ENCODE measurements at places on chromosomes 7 and 10. TPM values are rescaled to one million over a fixed set of nuclear protein-coding genes. Genes with fewer than 3 reads are reported as not detected.

SUPV3L1 gene
- 26.6 TPM for total RNA-seq

DNA sequence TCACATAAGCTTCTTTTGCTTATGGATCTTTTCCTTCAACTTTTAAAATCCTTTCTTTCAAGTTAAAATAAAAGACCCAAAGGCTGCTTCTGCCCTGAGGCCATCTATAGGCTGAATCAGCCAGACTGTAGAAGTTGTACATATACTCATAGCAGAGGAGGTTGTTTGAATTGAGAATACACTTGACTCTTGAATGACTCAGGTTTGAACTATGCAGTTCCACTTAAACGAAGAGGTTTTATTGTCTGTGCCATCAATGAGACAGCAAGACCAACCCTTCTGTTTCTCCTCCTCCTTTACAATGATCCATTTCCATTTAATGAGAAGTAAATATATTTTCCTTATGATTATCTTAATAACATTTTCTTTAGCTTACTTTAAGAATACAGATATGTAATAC is 5.8 kb downstream of the ZNF365 start:
- no peaks in the 10 kb centered on the region for H3K36me3 ChIP-seq
- no peak overlapping the region for H3K27ac ChIP-seq
- DNase-seq: no peak
- peaks cover 3% of the 10 kb centered on the region for H3K27me3 ChIP-seq

BRI3 gene
- 229 TPM for total RNA-seq

DNA sequence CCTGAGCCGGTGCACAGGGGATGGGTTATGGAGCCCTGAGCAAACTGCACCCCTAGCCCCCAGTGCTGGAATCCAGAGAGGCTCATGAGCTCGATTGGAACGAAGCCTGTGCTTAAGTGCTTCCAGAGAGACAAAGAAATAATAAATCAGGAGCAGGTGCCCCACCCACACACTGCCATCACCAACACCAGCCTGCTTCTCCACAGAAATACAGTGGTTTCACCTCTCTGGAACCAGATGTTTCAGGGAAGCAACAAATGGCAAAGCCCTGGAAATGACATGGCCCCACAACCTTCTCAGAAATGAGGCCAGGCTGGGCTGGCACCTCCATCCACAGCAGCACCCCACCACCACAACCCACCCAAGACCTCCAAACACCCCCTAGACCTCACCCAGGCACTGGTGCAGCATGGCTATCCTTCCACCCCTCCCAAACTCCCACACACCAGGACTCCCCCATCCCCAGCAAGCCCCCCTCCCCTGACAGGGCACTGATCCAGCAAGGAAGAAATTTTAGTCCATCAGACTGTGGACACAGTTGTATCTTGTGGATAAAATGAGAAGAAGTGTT is 4.1 kb upstream of the SLC18A3 start:
- H3K27me3 ChIP-seq: peaks cover 37% of the 10 kb centered on the region
- no peaks in the 10 kb centered on the region for H3K36me3 ChIP-seq
- H3K4me1 ChIP-seq: no peaks in the 10 kb centered on the region

- H3K27ac ChIP-seq: no peak overlapping the region
- peaks cover 5% of the 10 kb centered on the region for H3K36me3 ChIP-seq
- H3K4me1 ChIP-seq: no peaks in the 10 kb centered on the region
These were observed 20.1 kb downstream of the TMEM168 start for GRCh38 chr7:112770051-112770450.

GRCh38 chr10:33303988-33304387 is 30.5 kb downstream of the NRP1 start:
- H3K27ac ChIP-seq: peak overlapping the region; percentile 67
- H3K36me3 ChIP-seq: peaks cover 19% of the 10 kb centered on the region
- H3K27me3 ChIP-seq: no peaks in the 10 kb centered on the region
- peaks cover 75% of the 10 kb centered on the region for H3K4me1 ChIP-seq
- H3K4me3 ChIP-seq: no peak overlapping the region

GDF2 gene
- not detected for total RNA-seq

GRCh38 chr10:118792526-118792925 is 37.8 kb upstream of the CACUL1 start:
- H3K36me3 ChIP-seq: no peaks in the 10 kb centered on the region
- no peaks in the 10 kb centered on the region for H3K27me3 ChIP-seq
- H3K4me1 ChIP-seq: no peaks in the 10 kb centered on the region

SPDYE2B gene
- not detected for total RNA-seq

EVX1 gene
- total RNA-seq: not detected

- H3K36me3 ChIP-seq: peaks cover 12% of the 10 kb centered on the region
- H3K27me3 ChIP-seq: no peaks in the 10 kb centered on the region
- no peak overlapping the region for H3K27ac ChIP-seq
- peaks cover 51% of the 10 kb centered on the region for H3K4me1 ChIP-seq
- H3K4me3 ChIP-seq: no peak overlapping the region
These were observed 115.6 kb downstream of the CDK6 start for GRCh38 chr7:92720604-92721350.

GRCh38 chr10:818010-818409 is 113.5 kb downstream of the LARP4B start:
- H3K36me3 ChIP-seq: peaks cover 98% of the 10 kb centered on the region
- H3K4me1 ChIP-seq: peaks cover 31% of the 10 kb centered on the region
- no peak for DNase-seq
- H3K27ac ChIP-seq: peak overlapping the region; percentile 55

GRCh38 chr7:78081888-78082287 is 283.3 kb downstream of the PHTF2 start:
- no peak overlapping the region for H3K27ac ChIP-seq
- no peak overlapping the region for H3K4me3 ChIP-seq
- no peak for DNase-seq

DNA sequence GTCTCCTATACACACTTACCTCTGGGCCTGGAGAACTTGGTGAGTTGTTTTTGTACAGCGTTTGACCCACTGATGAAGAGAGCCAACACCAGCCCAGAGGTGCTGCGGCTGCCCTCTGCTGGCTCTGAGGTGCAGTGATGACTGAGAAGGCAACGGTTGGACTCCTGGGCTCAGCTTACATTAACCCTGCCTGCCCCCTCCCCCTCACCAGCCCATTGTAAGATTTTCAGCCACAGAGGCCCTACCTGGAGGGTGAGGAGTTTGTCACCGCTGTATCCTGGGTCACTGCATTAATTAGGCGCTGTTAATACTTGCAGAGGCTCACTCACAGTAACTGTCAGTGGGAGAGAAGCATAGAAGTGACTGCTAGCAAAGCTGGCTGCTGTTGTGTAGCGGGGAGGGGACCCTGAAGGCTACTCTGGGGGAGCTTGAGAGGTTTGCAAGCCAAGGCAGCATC is 19.0 kb upstream of the ANKRD2 start:
- H3K36me3 ChIP-seq: no peaks in the 10 kb centered on the region
- H3K4me1 ChIP-seq: no peaks in the 10 kb centered on the region
- H3K27ac ChIP-seq: no peak overlapping the region

DNA sequence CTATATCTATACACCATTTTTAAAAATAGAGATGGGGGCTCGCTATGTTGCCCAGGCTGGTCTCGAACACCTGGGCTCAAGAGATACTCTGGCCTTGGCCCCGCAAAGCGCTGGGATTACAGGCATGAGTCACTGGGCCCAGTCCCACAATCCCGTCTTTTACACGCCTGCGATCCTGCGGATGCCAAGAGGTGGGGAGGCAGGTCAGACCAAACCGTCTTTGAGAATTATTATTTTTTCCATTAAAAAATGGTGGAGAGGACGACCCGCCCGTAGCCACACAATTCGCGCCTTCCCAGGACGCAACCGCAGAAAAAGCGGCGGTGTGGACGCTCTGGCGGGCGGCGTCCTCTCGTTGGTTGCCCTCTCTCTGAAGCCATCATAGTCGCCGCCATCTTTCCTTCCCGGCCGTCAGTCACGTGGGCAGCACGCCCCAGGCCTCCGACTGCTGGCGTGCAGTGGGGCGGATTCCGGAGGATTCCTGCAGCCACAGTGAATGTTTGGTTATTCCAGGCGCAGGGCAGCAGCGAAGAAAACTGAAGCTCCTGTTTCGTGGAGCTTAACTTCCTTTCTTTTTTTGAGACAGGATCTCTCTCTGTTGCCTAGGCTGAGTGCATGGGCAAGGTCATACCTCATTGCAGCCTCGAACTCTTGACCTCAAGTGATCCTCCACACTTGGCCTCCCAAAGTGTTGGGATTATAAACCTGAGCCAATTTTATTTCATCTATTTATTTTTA is 9.9 kb upstream of the EPHB4 start:
- H3K4me3 ChIP-seq: peak overlapping the region; percentile 23
- peak overlapping the region; percentile 94 for H3K27ac ChIP-seq
- H3K4me1 ChIP-seq: peaks cover 16% of the 10 kb centered on the region
- H3K27me3 ChIP-seq: no peaks in the 10 kb centered on the region

GRCh38 chr7:81298951-81299666 is 380.3 kb upstream of the SEMA3C start:
- H3K4me3 ChIP-seq: no peak overlapping the region
- H3K36me3 ChIP-seq: no peaks in the 10 kb centered on the region
- no peak overlapping the region for H3K27ac ChIP-seq

MPP7 gene
- 13.0 TPM for total RNA-seq

INTS15 gene
- total RNA-seq: 15.3 TPM

DNA sequence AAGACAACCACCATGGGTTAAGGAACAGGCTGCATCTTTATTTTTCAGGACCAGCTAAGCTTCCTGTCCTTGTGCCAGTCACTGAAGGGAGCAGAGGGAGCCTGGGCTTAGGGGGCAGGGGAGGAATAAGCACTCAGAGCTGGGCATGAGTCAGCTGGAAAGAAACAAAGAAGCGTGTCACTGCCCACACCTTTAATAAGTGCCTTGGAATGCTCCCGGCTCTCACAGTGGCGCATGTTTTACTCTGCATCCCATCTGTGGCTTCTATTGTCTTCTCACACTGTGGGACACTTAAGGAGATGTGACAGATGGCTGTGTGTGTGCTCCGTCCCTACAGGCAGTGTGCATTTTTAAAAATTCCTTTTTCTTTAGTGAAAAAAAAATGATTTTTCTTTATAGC is 71.7 kb downstream of the MTURN start:
- H3K36me3 ChIP-seq: no peaks in the 10 kb centered on the region
- DNase-seq: no peak
- no peaks in the 10 kb centered on the region for H3K4me1 ChIP-seq
- H3K4me3 ChIP-seq: no peak overlapping the region
- no peaks in the 10 kb centered on the region for H3K27me3 ChIP-seq

DNA sequence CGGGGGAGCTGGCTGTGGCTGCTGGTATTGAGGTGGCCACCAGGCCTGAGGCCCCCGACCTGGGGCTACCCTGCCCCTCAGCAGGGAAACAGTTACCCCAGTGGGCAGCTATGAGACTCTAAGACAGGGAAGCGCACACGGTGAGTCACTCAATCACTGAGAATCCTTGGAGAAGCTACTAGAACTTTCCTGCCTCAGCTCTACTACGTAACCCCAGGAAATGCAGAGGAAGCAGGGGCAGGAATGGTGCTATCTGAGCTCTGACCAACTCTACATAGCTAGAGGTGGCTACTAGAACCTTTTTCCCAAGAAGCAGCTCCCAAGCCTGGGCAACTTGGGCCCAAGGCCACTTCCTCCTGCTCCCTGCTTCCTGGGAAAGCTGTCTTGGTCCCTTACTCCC is 11.8 kb downstream of the DNAJB12 start:
- H3K27me3 ChIP-seq: no peaks in the 10 kb centered on the region
- no peak overlapping the region for H3K4me3 ChIP-seq
- H3K4me1 ChIP-seq: peaks cover 5% of the 10 kb centered on the region
- peaks cover 82% of the 10 kb centered on the region for H3K36me3 ChIP-seq

CCL24 gene
- not detected for total RNA-seq

DNA sequence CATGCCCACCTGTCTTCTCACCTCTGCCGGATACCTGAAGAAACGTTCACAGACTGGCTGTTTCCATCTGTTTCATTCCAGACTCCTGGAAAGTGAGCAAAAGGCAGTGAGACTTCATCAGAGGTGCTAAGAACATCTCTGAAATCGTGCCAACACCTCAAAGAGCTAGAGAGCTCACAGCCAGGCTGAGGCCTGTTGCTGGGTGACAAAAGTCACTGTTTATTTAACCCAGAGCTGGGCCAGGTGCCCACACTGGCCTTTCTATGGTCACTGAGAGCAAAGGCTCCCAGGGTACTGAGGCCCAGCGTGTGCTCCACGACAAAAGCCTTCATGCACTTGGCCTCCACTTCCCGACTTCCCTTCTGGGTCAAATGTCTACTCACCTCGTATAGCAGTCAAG is 3.7 kb upstream of the NANOS1 start:
- no peaks in the 10 kb centered on the region for H3K36me3 ChIP-seq
- H3K27me3 ChIP-seq: peaks cover 5% of the 10 kb centered on the region
- peaks cover 40% of the 10 kb centered on the region for H3K4me1 ChIP-seq
- H3K27ac ChIP-seq: peak overlapping the region; percentile 83
- peak; percentile 67 for DNase-seq

CYP17A1 gene
- total RNA-seq: not detected

- H3K4me3 ChIP-seq: no peak overlapping the region
- H3K27ac ChIP-seq: no peak overlapping the region
- H3K27me3 ChIP-seq: no peaks in the 10 kb centered on the region
- no peak for DNase-seq
- no peaks in the 10 kb centered on the region for H3K4me1 ChIP-seq
These were observed 79.9 kb upstream of the SMIM30 start for GRCh38 chr7:113198226-113198625.

GRCh38 chr10:132106431-132106830 is 40.7 kb downstream of the JAKMIP3 start:
- no peaks in the 10 kb centered on the region for H3K36me3 ChIP-seq
- no peaks in the 10 kb centered on the region for H3K27me3 ChIP-seq
- no peaks in the 10 kb centered on the region for H3K4me1 ChIP-seq
- DNase-seq: no peak
- no peak overlapping the region for H3K27ac ChIP-seq
- H3K4me3 ChIP-seq: no peak overlapping the region

DNA sequence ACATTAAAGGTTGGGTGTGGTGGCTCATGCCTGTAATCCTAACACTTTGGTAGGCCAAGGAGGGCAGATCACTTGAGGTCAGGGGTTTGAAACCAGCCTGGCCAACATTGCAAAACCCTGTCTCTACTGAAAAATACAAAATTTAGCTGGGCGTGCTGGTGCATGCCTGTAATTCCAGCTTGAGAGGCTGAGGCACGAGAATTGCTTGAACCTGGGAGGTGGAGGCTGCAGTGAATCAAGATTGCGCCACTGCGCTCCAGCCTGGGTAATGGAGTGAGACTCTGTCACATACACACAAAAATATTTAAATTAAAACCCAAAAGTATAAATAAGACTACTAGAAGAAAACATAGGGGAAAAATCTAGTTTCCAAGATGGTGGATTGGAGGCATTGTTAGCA is 41.9 kb upstream of the CDK13 start:
- H3K4me1 ChIP-seq: no peaks in the 10 kb centered on the region
- no peak for DNase-seq
- no peak overlapping the region for H3K27ac ChIP-seq
- no peak overlapping the region for H3K4me3 ChIP-seq
- no peaks in the 10 kb centered on the region for H3K27me3 ChIP-seq
- H3K36me3 ChIP-seq: no peaks in the 10 kb centered on the region

- no peak overlapping the region for H3K4me3 ChIP-seq
- H3K36me3 ChIP-seq: no peaks in the 10 kb centered on the region
- H3K4me1 ChIP-seq: no peaks in the 10 kb centered on the region
- H3K27me3 ChIP-seq: peaks cover 41% of the 10 kb centered on the region
- no peak overlapping the region for H3K27ac ChIP-seq
- no peak for DNase-seq
These were observed 60.6 kb upstream of the UBE3C start for GRCh38 chr7:157077986-157078644.

ABCB4 gene
- 6.8 TPM for total RNA-seq

VTI1A gene
- total RNA-seq: 17.2 TPM

- H3K36me3 ChIP-seq: no peaks in the 10 kb centered on the region
- no peaks in the 10 kb centered on the region for H3K4me1 ChIP-seq
- peaks cover 7% of the 10 kb centered on the region for H3K27me3 ChIP-seq
- no peak overlapping the region for H3K4me3 ChIP-seq
- H3K27ac ChIP-seq: no peak overlapping the region
These were observed 548.5 kb downstream of the TCERG1L start for GRCh38 chr10:130763071-130763470.

GRCh38 chr10:16493884-16494536 is 27.7 kb downstream of the C1QL3 start:
- no peaks in the 10 kb centered on the region for H3K36me3 ChIP-seq
- no peak overlapping the region for H3K4me3 ChIP-seq
- no peaks in the 10 kb centered on the region for H3K27me3 ChIP-seq
- no peak overlapping the region for H3K27ac ChIP-seq
- no peaks in the 10 kb centered on the region for H3K4me1 ChIP-seq

All from heart left ventricle (tissue), 16 donors.